ENCODE measurements at places on chromosomes 5 and 9.

- no peak overlapping the region for H3K4me3 ChIP-seq
- H3K27ac ChIP-seq, result no peak overlapping the region
- no peak for DNase-seq
- H3K27me3 ChIP-seq, result no peaks in the 10 kb centered on the region
- no peaks in the 10 kb centered on the region for H3K36me3 ChIP-seq
Measured at GRCh38 chr5:133746834-133747233, 134.5 kb upstream of the FSTL4 start.

- no peaks in the 10 kb centered on the region for H3K4me1 ChIP-seq
- DNase-seq, result no peak
- no peak overlapping the region for H3K4me3 ChIP-seq
- H3K27me3 ChIP-seq, result no peaks in the 10 kb centered on the region
- H3K27ac ChIP-seq, result no peak overlapping the region
Measured at GRCh38 chr5:146484714-146485391, 31.1 kb downstream of the GPR151 start.

GRCh38 chr9:134179595-134179917, 15.2 kb upstream of the RNU6ATAC start:
- H3K4me3 ChIP-seq, result no peak overlapping the region
- peaks cover 53% of the 10 kb centered on the region for H3K27me3 ChIP-seq
- no peak for DNase-seq

- no peak overlapping the region for H3K27ac ChIP-seq
- peaks cover 19% of the 10 kb centered on the region for H3K4me1 ChIP-seq
- H3K36me3 ChIP-seq, result no peaks in the 10 kb centered on the region
Measured at GRCh38 chr9:134373269-134373668, 47.0 kb downstream of the RXRA start.

DNA sequence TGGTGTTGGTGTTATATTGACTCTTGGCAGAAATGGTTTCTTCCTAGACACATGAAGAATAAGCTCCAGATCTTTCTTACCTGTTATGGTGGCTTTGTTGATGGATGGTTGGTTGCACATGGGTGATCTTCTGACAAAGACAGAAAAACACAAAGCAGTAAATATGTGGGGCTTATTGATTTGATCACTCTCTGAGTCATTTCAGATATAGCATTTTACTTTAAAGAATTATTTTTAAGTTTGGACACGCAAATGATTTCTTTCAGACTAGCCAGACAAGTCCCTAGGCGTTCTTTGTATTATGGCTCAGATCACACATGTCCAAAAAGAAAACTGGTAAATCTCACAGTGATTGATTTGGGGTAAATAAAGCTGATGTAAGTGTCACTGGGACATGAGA, 597.6 kb downstream of the RAB3C start:
- no peak for DNase-seq
- H3K27ac ChIP-seq, result no peak overlapping the region
- no peak overlapping the region for H3K4me3 ChIP-seq
- H3K36me3 ChIP-seq, result peaks cover 4% of the 10 kb centered on the region

DNA sequence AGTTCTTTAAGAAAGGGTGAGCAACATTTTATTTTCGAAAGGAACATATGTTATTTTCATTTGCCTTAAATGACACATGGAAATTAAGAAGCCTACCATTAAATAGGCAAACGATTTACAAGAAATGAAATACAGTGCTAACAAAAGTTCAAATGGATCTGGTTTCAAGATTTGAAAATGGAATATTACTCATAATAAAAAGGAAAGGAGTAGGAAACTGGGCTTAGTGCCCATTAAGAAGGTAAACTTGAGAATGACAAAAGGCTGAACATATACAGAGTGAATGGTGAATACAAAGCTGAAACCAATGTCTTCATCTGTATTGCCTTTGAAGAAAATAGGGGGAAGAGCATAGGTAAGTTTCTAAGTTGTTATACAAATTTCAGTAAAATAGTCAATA, 974.2 kb upstream of the C9orf72 start:
- H3K27me3 ChIP-seq, result no peaks in the 10 kb centered on the region
- H3K27ac ChIP-seq, result no peak overlapping the region
- no peak for DNase-seq
- no peaks in the 10 kb centered on the region for H3K36me3 ChIP-seq
- no peak overlapping the region for H3K4me3 ChIP-seq

DNA sequence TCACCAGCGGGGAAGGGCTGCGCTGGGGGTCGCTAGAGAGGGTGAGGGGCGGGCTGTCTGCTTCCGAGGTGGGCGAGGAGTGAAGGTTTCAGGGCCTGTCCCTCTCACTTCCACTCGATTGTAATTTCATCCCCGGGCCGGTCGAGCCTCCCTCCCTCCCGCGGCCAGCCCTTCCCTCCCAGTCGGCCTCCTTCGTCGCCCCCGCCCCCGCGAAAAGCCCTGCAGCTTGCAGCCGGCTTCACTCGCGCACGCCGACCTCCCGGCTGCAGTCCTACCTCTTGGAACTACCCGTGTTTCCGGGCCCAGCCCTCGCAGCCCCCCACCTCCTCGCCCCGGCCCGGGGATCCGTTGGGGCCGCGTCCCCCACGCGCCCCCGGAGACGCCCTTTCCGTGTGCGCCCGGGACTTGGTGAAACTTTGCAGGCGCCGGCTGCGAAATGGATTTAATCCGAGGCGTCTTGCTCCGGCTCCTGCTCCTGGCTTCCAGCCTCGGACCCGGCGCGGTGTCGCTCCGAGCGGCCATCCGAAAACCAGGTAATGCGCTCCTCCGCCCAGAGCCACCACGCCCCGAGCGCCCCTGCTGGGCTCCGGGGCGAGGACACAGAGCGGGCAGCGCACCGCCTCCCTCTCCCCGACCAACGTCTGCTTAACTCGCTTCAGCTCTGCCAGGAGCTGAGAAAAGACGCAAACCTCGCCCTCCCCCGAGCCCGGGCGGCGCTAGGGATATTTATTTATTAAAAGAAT, at the start of gene EGFLAM:
Gene EGFLAM, plus strand, starts transcription at position 241 of the 743 bp plus-strand sequence. Its CDS starts 196 bp downstream, at position 437.
- no peak for DNase-seq
- peak within 1 kb of the TSS; percentile 50 for H3K4me3 ChIP-seq
- H3K27me3 ChIP-seq, result peaks cover 86% of the 10 kb centered on the region
- peaks cover 6% of the 10 kb centered on the region for H3K4me1 ChIP-seq
- no peaks in the 10 kb centered on the region for H3K36me3 ChIP-seq
- no peak within 1 kb of the TSS for H3K27ac ChIP-seq

DNA sequence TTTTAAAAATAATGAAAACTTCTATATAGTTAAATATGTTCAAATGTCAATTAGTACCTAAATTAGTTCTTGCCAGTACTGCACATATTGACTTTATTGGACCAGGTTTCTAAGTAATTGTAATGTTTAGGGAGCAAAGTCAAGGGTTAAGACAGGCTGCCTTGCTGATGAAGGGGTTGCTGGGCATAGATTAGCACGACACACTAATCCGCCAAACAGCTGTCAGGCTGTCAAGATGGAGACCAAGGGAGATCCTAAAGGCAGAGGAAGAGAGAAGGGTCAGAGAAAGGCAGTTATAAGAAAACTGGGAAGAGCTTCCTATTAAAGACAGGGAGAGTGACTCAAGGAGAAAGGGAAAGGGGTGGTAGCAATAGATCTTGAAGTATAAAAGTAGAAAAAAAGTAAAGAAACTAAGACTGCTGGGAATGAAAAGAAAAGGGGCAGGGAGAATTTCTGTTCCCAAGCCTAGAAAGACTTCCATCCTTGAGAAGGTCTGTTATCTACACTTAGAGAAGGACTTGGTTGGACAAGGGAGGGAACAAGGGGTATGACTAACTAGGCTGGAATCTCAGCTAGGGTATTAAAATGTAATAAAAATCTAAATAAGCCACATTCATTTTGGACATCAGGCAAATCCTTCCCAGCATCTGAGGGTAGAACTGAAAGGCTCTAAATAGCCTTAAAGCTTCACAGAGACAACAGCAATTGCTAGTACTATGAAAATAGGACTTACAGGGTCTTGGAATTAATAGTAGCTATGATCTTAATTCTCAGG, 188.7 kb downstream of the FBXL17 start:
- H3K4me3 ChIP-seq, result no peak overlapping the region
- H3K36me3 ChIP-seq, result peaks cover 5% of the 10 kb centered on the region
- no peaks in the 10 kb centered on the region for H3K27me3 ChIP-seq
- H3K4me1 ChIP-seq, result no peaks in the 10 kb centered on the region
- DNase-seq, result no peak

DNA sequence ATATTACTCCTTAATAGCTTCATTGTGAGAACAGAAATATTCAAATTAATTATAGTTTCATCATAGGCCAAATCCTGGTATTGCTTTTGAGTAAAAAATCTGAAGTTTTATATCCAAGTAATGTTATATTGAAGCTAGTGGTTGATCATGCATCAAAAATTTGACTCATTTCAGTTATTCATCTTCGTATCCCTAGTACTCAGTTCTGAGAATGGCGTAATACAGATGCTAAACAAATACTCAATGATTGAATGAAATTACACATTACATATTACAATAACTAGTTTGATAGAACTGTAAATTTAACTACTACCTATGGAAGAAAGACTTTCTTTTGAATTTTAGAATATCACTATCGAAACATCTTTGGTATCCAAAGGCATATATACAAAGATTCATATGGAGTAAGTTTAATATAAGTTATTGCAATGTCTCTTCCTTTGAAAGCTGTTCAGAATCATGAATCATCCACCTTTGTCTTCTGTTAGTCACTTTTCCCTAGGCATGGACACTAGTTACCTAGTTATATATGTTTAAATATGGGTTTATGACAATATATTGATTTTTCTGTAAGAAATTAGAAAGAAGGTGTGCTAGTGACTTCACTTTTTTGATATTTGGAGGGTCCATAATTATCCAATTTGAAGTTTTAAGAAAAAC, 5.0 kb upstream of the ZNF462 start:
- H3K4me3 ChIP-seq, result no peak overlapping the region
- peaks cover 18% of the 10 kb centered on the region for H3K4me1 ChIP-seq
- peaks cover 51% of the 10 kb centered on the region for H3K27me3 ChIP-seq
- no peak overlapping the region for H3K27ac ChIP-seq
- no peak for DNase-seq

DNA sequence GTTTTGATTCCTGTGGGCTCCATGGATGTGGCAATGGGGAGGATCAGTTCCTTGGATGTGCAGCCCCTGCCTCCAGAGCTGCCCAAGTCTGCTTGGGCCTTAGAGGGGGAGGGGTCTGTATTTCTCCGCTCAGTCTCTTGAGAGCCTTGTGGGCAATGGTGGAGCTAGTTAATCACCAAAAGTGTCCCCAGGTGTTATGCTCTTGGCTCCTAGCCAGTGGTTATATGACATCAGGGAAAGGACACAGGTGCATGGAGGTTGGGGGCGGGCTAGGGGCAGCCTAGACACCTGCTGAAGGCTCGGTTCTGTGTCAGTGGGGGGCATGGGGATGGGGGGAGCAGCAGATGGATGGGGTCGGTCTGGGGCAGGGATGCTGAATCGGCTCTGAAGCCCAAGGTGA, 12.4 kb upstream of the ARAP3 start:
- H3K36me3 ChIP-seq, result no peaks in the 10 kb centered on the region
- H3K4me3 ChIP-seq, result no peak overlapping the region
- peaks cover 76% of the 10 kb centered on the region for H3K27me3 ChIP-seq
- H3K27ac ChIP-seq, result no peak overlapping the region

- no peak for DNase-seq
- H3K36me3 ChIP-seq, result no peaks in the 10 kb centered on the region
- no peak overlapping the region for H3K27ac ChIP-seq
- H3K4me3 ChIP-seq, result no peak overlapping the region
- no peaks in the 10 kb centered on the region for H3K27me3 ChIP-seq
Measured at GRCh38 chr9:23492126-23493002, 333.7 kb downstream of the ELAVL2 start.

- no peaks in the 10 kb centered on the region for H3K36me3 ChIP-seq
- peaks cover 62% of the 10 kb centered on the region for H3K27me3 ChIP-seq
- H3K4me1 ChIP-seq, result peaks cover 19% of the 10 kb centered on the region
- no peak overlapping the region for H3K27ac ChIP-seq
- H3K4me3 ChIP-seq, result peak overlapping the region; percentile 76
Measured at GRCh38 chr5:77971776-77972468, 195.8 kb upstream of the TBCA start.

DNA sequence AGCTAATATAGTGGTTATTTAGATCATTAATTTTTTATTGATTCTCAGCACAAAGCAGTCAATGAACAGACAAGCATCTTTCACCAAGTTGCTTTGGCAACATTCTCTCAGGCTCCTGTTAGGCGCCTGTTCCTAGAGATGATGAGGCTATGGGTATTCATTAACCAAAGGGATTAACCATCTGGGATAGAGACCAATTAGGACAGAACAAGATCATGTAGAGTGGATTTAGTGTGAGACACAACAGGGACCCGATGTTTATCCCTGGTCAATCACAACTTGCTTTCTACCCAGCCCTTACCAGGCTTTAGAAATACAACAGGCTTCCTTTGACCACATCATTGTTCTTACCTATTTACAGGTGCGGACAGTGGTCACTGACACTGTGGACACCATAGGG, 82.2 kb downstream of the PJA2 start:
- no peak for DNase-seq
- no peak overlapping the region for H3K4me3 ChIP-seq
- no peaks in the 10 kb centered on the region for H3K27me3 ChIP-seq

- no peak for DNase-seq
- no peak overlapping the region for H3K27ac ChIP-seq
- no peaks in the 10 kb centered on the region for H3K36me3 ChIP-seq
- H3K4me1 ChIP-seq, result peaks cover 51% of the 10 kb centered on the region
Measured at GRCh38 chr9:133127340-133127981, 6.4 kb upstream of the RALGDS start.

- DNase-seq, result no peak
- no peak overlapping the region for H3K4me3 ChIP-seq
- no peaks in the 10 kb centered on the region for H3K36me3 ChIP-seq
Measured at GRCh38 chr5:38162625-38163024, 95.7 kb upstream of the EGFLAM start.

GRCh38 chr9:92974761-92975755, 27.7 kb downstream of the FGD3 start:
- H3K4me3 ChIP-seq, result no peak overlapping the region
- H3K36me3 ChIP-seq, result peaks cover 20% of the 10 kb centered on the region
- no peaks in the 10 kb centered on the region for H3K27me3 ChIP-seq
- no peak for DNase-seq
- peak overlapping the region; percentile 31 for H3K27ac ChIP-seq

DNA sequence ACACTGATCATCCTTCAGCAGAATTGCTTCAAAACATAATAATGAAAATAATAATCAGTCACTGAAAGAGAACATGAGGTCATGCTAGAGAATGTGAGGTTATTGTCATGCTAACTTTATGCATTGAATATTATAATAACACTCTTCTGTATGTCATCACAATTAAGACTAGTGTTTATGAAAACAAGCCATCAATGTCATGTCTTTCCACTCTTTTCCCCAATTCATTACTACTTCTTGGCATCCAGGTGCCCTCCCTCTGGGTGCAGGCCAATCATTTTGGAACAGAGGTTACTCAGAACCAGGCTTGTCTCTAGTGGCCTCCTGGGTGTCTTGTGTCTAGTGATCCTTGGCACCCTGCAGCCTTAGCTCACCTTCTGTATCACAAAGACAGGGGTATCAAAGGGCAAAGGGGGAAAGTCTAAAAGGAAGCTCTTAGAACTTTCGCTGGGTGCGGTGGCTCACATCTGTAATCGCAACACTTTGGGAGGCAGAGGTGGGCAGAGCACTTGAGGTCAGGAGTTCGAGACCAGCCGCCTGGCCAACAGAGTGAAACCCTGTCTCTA, 217.6 kb upstream of the PIK3R1 start:
- no peaks in the 10 kb centered on the region for H3K4me1 ChIP-seq
- no peak overlapping the region for H3K4me3 ChIP-seq

All from stimulated activated naive B cell treated with anti-CD40 and anti-IgM and Interleukin-4, amounts not matched to agents 10 μg/mL and 1 μg/mL and 100 μg/mL, for 72 hours (primary cell).